IPS DF 19.7 (cell line): ENCODE measurements at places on chromosomes 3 and 15.

DNA sequence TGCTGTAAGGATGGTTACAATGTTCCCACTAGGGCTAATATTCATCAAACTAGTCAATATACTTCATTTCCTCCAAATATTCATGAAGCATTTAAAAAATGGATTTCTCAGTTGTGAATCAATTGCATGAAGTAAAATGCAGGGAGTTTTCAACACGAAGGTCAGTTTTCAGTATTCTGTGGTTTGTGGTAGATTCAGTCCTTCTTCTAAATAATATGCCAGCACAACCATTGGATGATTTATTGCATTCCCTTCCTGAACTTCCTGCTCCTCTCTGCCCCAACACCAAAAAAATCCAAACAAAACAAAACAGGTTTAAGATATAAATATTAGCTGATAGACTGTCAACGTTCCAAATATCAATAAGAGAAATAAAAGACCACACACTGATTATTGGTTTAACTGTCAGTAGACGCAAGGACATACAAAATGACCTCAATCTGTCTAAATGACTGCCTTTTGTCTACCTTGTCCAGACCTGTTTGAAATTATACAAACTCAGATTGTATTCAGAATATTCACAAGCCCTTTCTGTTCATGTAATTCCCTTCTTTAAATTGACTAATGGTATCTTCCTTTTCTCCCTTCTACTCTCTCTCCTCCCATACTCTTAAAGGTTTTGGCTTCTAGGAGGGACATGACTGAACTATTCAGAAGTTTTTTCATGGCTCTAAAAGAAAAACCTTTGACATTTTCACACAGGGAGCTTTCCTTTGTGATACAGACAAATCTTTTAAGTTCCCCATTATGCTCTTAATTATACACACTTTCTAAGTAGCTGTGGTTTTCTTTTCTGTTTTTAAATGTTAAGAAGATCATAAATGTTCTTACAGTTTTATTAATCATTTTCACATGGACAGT lies 92.6 kb upstream of the STT3B start:
- DNase-seq, result no peak

DNA sequence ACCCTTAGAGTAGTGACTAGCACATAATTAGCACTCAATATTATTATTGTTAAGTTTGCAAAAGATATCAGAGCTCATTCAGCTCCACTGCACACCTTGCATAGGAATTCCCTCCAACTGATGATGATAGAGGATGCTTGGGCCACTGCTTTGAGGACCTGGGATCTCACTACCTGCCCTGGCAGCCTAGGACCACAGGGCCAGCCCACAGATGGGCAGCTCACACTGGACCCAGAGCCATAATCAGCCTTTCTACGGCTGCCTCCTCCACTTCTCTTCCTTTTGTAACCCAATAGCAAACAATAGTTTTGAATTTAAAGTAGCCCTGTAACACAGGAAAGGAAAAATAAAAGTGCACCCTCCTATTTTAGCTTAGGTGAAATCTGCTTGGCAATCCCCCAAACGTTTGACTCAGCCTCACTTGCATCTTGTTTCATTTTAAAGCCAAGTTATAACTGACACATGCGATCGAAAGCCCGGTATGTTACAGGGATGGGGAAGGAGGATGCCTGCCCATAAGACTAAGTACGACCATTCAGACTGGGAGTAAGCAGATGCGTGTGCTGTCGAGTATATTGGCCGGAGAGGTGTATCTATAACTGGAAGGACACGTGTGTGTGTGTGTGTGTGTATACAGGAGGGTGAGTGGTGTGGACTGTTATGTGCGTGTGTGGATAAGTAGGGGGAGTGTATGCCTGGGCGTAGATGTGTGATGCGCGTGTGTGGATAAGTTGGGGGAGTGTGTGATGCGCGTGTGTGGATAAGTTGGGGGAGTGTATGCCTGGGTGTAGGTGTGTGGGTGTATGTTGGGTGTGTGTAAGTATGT lies 65.9 kb downstream of the CPN2 start:
- no peak for DNase-seq

- no peak for DNase-seq
These were observed 43.8 kb upstream of the C2CD4B start for GRCh38 chr15:62208884-62209283.

GRCh38 chr15:40249477-40250303 lies 10.8 kb downstream of the PAK6 start:
- DNase-seq, result no peak

GRCh38 chr3:67459796-67460195 lies 194.6 kb downstream of the SUCLG2 start:
- DNase-seq, result no peak

GRCh38 chr3:169836078-169836941 lies 23.6 kb upstream of the LRRC34 start:
- no peak for DNase-seq

GRCh38 chr3:147462856-147463255 lies 53.7 kb downstream of the ZIC1 start:
- DNase-seq, result no peak

DNA sequence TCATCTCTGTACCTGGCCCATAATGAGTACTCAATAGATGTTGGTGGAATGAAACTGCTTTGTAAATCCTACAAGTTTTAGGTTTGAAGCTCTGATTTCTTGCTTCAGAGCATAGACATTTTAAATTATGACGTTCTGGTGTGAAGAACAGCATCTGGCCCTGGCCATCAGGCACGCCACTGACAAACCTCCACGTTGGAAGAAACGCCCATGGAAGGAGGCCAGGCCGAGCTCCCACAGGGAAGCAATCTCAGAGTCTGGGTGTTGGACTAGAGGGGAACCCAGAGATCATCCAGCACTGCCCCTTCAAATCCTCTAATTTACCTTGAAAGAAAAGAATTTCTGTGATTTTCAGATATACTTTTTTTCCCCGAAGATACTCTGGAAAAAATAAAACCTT lies 328.1 kb upstream of the RGMA start:
- no peak for DNase-seq

- DNase-seq, result no peak
These were observed 15.0 kb downstream of the GCSAM start for GRCh38 chr3:112117841-112118571.

GRCh38 chr3:129058441-129059200 lies 2.0 kb upstream of the GP9 start:
- no peak for DNase-seq

DNA sequence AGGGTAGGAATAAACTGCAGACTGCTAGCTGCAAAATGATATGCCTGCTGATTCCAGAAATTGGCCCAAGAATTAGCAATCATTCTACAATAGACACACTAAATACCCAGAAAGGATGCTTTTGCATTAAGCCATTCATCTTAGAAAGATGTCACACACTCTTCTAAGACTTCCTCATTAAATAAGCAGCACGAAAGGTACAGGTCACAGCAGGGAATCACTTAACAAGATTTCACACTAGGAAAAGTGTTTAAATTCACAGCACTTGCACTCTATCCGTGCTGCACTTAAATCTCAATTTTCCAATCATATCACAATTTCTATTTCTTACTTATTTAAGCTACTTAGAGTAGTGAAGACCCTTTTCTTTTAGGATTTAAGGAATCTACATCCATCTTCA lies 372.8 kb upstream of the CBLB start:
- no peak for DNase-seq

- no peak for DNase-seq
These were observed 597.2 kb downstream of the GOLGA6L6 start for GRCh38 chr15:19944261-19944888.

DNA sequence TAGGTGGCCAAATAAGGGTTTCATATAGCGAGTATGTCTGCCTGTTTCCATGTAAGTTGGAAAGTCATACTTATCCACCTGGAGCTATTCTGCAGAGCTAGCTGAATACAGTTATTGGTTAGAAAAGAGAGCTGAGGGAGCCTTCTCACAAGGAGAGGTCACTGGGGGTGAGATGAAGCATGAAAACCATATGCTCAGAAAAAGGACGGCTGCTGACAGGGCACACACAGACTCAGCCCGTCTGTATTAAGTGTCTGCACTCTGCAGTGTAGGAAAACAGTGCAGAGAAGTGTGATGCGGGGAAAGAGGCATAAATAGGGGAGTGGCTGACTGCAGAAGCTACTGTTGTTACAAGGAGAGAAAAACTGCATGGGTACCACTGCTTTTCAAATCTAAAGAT lies 58.2 kb downstream of the C3orf70 start:
- DNase-seq, result no peak

DNA sequence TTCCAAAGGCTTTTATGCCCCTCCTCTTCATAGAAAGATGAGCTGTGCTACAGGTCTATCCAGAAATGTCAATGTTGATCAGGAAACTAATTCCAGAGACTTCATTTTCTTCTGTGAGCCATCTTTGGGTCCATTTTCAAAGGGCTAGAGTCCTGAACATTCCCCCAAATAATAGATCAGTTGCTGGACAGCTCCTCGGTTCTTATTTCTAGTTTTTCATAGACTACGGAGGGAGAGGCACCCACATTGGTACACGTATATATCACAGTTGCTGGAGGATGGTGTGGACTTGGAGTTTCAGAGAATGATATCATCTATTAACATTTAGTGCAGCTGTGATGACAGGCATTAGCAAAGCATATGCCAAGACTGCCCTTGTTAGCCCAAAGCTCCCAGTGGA lies 59.1 kb downstream of the AGBL1 start:
- no peak for DNase-seq
